ENCODE measurements at places on chromosomes 5 and 9.

- DNase-seq, result no peak
Measured at GRCh38 chr5:56808211-56808610, 7.1 kb upstream of the MAP3K1 start.

GRCh38 chr5:139814704-139815280 is 19.2 kb downstream of the PSD2 start:
- DNase-seq, result no peak

DNA sequence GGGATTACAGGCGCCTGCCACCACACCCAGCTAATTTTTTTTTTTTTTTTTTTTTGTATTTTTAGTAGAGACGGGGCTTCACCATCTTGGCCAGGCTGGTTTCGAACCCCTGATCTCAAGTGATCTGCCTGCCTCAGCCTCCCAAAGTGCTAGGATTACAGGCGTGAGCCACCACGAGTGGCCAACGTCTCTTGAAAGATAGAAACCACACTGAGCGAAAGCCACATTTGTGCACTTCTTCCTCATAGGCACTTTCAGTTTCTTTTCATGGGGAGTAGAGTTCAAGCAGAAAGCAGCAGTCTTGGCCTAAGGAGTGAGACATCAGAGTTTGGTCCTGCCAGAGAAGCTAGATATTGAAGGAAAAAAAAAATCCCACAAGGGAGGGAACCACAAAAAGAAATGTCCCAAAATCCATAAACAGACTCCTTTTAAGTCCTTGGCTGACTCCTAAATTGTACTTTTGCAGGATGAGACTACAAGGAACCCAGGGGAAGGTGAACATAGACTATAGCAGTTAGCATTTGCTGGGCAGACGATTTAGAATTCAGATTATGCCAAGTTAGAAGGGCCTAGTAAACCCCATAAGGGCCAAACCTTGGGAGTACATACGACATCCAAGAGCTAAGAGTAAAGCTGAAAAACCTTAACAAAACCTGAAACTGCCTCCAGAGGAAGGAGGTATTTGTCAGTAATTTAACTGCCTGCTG is 43.9 kb upstream of the GLIPR2 start:
- DNase-seq, result no peak

- DNase-seq, result no peak
Measured at GRCh38 chr5:2800035-2800434, 48.6 kb upstream of the IRX2 start.

DNA sequence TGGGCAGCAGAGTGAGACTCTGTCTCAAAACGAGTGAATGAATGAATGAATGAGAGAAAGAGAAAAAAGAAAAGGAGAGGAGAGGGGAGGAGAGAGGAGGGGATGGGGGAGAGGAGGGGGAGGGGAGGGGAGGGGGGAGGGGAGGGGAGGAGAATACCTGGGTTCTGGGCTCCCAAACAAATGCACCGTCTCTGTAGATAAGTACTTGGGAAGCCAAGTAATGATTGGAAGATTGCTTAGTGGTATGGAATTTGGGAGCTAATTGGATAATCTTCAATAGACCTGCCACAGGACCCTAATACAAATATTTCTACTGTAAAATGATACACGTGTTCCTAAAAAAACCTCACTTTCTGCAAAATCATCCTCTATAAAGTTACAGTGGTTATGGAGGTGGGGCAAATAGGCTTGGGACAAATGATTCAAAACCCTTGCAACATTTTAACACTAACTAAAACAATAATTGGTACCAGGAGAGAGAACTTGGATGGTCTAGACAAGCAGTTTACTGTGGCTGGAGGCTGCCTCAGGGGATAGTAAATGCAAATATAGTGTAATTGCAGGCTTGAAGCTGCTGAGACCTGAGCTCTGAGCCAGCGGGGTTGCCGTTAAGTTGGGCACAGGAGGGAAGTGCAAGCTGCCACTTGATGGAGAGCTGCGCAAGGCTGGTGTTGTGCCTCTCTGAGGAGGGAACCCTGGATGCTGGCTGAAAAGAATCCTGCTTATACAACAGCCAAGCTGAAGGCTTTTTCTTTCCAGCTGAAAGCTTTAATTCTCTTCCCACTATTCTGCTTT is 3.5 kb downstream of the HEMGN start:
- no peak for DNase-seq

DNA sequence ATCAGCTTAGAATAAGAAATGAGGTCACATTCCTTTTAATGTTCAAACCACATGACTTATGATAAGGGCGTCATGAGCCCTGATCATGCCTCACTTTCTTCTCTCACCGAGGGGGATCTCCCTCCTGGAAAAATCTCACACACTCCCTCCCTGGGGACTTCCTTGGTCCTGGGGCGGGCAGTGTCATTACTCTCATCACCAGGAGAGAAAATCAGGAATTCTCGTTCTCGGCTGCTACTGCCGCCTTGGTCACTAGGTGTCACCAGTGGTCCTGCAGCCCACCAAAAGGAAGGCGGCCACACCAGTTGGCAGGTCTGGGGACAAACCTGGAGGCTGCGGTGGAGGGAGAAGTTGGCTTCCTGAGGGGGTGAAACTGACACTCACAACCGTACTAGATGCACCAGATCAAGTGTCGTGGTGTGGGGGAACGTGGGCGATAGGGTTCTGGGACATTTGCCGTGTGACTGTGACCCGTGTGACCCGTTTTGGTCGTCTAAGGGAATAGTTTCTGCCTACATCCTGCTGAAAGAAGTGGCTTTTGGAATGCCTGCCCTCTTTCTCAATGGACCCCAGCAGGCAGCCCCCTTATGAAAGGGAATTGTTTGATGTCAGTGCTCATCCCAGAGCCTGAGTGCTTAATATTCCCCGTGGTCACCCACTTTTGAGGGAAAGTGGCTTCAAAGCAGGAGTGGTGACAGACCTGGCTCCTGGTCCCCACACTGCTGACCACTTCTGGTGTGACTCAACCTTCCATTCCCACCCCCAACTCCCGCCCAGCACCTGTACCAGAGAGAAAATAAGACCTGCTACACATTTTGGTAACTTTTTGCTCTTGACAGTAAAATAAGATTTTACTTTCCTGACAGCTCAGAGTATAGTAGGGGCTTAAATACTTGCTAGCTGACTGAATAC is 63.2 kb downstream of the ACER2 start:
- peak; percentile 86 for DNase-seq
